AG04450 (cell line): ENCODE measurements at places on chromosomes 2 and 18.
A peak's percentile ranks its signal among the peaks of the same experiment; 100 is the strongest.

- DNase-seq, result no peak
These were observed 28.6 kb upstream of the AP1S3 start for GRCh38 chr2:223865907-223866508.

DNA sequence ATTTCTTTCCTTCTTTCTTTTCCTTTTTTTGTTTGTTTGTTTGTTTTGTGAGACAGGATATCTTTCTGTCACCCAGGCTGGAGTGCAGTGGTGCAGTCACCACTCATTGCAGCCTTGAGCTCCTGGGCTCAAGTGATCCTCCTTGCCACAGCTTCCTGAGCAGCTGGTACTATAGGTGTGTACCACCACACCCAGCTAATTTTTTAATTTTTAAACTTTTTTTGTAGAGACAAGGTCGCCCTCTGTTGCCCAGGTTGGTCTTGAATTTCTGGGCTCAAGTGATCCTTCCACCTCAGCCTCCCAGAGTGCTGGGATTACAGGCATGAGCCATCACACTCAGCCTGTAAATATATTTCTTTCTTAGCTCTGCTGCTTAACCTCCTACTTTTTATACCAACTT is 83.4 kb upstream of the CYP20A1 start:
- DNase-seq, result no peak

DNA sequence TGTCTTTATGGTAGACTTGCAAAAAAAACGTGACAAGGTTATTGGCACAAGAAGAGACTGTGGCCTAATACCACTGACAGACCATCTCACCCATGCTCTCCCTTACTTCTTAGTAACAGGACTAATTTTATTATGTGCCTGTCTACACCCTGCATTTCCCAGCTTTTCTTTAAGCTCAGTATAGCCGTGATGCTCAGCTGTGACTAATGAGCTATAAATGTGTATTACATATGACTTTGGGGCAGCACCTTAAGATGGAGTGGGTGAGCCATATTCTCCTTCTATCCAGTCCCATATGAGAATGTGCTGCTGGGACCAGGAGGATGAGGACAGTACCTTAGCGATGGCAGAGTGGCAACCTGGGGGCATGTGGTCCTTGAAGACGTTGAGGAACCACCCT is 293.5 kb downstream of the RNF144A start:
- no peak for DNase-seq

DNA sequence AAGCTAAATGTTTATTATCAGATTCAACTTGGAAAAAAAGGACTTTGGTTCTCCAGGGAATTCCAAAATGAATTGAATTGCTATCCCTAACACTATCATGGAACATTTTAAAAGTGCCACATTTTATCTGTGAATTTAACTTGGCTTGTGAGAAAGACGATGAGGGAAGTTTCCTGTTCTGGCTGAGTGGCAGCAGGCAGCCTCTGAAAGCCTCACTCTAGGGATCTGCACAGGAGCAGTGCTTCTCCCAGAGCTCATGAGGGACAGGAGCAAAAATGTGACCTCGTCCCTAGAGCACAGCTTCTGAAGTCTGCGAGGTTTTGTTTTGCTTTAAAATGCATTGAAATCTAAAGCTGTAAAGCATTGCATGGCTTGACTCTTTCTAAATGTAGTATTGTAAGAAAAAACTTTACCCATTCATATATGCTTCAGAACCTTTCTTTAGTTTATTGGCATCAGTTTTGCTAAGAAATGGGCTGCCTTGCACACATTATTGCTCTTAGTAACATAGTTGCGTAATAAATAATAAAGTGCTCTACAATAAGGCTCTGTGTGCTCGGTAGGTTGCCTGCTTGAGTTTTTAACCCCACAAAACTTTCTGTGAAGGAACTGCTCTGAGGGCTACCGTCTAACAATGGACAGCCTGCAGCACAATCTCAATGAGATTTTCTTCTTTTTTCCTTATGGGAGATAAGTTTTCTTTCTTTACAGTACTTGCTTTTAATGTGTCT is 136.2 kb upstream of the CDCA7 start:
- DNase-seq, result no peak

DNA sequence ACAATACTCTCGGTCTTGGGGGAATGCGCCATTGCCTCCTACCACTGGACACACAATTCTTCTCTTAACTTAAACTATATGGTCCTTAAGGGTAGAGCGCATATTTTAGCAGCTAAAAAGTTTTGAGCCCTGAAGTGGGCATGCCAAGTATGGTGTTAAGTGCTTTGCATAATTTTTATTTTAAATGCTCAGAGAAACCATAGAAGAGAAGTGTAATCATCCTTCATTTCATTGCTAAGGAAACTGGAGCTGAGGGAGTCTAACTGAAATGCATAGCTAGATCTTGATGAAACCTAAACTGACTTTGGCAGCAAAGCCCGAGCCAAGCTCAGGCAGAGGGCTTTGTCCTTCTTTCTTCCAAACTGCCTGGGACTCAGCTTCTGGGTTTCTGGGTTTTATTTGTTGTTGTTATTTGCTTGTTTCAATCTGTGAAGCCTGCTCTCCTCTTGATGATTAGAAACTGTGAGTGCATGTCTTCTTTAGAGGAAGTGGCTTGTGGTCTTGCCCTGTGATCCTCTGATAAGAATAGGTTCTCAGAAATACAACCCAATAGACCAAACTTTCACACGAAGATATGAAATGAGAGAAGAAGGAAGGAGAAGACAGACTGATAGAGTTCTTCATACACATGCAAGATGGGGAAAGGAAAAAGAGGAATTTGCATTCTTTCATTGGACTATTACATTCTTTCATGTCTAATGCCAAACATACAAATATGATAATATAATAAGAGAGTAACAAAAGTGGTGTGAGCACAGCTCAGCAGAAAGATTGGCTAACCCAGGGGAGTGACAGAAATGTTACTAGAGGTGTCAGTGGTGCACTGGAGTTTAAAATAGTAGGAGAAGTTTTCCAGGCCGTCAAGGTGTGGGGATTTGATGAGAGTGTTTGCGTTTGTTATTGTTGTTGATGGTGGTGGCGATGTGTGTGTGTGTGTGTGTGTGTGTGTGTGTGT is 7.5 kb upstream of the RNF144A start:
- no peak for DNase-seq

DNA sequence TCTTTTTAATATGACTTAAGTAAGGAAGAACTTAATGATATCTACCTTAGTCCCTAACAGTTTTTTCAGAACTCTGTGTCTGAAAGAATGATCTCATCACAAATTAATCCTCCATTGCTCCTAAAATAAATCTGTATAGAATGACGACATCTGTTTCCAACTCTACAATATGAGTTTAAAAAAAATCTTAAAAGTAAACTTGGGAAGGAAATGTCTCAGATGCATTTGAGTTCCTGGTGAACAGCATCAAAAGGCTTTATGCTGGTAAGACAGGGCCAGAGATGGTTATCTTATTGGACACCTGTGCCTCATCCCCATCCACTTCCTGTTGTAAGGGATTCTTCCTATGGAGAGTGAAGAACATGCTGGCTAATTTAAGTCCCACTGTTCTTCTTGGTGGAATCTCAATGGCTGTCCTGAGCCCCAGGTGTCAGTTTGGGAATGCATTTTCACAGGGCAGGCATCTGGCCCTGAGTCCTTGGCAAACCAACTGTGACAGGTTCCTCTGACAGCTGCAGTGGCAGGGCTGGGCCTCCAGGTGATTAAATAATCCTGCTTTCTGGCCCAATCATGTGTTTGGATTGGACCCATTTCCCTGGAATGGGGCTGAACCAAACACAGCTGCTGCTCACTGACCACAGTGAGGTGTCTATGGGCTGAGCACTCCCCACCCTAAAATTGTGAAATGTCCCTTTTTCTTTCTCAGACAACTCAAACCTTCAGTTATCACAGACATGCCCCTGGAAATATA is 12.9 kb upstream of the NCKAP5 start:
- peak; percentile 36 for DNase-seq

GRCh38 chr18:22538426-22538825 is 120.7 kb upstream of the CTAGE1 start:
- no peak for DNase-seq

GRCh38 chr2:18957909-18958308 is 368.5 kb upstream of the NT5C1B start:
- peak; percentile 27 for DNase-seq

GRCh38 chr2:117557626-117558025 is 256.9 kb upstream of the DDX18 start:
- DNase-seq, result no peak

DNA sequence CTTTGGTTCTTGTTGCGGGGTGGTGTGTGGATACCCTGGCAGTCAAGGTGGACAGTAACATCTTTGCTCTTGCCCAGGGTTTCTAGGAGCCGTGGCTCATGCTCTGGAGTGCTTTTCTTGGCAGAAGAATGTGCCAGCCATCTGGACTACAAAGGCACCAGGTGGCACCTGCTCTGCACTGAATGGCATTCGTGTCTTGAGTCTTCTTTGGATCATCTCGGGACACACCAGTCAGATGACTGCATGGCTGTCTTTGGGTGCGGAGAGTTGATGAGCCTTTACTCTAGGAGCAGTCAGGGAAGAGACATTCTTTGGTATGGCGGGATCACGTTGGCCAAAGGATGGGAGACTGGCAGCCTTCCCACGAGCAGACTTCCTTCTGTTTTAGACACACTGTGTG is 104.1 kb upstream of the SEC11C start:
- DNase-seq, result no peak

DNA sequence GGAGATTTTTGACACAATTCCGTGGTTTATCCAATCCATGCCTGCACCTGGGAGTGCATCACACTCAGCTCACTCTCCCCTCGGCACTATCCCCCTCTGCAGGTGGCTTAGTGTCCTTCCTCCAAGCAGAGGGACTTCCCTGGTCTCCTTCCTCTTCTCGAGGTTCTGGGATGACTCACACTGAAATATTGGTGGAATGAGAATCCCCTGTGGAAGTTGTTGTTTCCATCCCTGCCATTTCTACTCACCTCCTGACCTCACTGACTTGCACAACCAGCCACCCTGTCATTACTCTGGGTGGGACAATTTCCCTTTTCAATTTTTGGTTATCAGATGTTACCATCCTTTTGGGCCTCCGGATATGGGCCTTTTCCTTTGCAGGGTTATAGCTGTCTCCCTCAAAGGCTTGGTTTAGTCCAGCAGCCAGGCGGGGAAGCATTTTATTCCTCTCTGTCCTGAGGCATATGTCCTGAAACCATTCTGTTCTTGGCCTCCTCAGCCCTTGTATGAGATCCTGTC is 59.9 kb downstream of the PTPRM start:
- DNase-seq, result peak; percentile 20

DNA sequence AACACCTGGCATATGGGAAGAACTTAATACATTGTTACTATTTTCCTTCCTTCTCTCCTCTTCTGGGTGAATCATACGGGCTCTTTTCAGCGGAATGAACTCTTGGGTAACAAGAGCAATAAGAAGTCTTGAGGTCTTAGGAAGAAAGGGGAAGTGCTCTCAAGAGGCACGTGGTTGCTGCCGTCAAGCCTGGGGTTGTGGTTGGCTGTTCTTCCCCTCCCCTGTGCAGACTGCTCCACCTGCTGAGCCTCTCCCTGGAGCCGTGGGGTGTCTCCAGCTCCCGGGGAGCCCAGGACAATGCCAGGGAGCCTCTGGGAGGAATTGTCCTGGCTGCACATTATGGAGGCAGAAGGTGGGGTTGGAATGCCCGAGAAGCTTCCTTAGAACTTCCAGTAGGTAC is 19.4 kb downstream of the TOGARAM2 start:
- DNase-seq, result no peak

GRCh38 chr2:3669656-3670055 is 11.7 kb downstream of the ALLC start:
- DNase-seq, result no peak

DNA sequence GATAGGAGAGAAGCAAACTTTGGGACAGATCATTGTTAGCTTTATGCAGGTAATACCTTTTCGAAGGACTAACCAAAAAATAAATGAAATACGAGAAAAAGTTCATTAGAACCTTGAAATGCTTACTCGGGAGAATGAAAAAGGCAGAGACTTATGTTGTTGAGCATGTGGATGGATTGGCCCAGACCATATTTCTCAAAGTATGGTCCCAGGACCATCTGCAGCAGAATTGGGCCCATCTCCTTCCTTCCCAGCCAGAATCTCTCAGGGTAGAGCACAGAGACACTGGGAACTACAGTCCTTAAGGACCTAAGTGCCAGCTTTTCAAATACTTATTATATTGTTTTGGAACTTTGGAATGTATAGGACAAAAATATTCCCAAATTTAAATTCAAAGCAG is 50.8 kb downstream of the KCTD18 start:
- DNase-seq, result no peak

DNA sequence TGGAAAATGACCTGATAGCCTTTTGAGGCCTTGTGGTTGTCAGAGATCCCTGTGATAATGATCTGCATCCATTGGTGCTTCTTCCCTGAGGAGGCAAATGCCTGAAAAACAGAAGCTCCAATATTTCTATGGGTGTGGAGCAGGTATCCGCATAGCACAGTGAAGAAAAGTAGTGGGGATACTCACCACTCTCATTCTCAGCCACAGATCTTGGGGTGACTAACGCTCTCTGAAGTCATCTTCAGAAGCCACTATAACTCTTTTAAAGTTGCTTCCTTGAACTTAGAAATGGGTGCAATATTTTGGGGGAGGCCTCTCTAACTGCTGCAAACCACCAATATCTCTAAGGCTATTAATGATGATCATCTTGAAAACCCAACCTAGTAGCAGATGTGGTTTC is 46.2 kb downstream of the ARHGAP15 start:
- DNase-seq, result no peak

GRCh38 chr2:231512222-231512621 is 18.0 kb downstream of the NMUR1 start:
- no peak for DNase-seq

- no peak for DNase-seq
These were observed 131.3 kb downstream of the EN1 start for GRCh38 chr2:118716102-118716501.

GRCh38 chr2:173118395-173118794 is 42.7 kb downstream of the MAP3K20 start:
- DNase-seq, result no peak

GRCh38 chr2:23427976-23428375 is 43.0 kb downstream of the KLHL29 start:
- no peak for DNase-seq

DNA sequence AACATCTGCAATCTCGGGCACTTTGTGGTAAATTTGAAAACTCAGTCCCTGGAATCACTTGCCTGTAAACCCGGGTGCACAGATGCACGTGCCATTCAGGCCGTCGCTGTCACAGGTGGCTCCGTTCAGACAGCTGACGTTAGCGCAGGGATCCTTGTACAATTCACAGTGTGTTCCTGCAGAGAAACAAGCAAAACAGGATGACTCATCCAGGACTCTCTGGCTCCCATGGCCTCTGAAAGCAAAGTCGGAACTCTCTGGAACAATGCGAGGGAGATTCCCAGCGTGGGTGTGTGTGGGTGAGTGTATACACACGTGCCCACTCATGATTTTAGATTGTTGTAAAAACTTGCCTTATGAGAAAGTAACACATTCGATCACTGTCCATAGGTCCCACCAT is 136.1 kb upstream of the PID1 start:
- no peak for DNase-seq

- DNase-seq, result no peak
These were observed 576.2 kb downstream of the METTL4 start for GRCh38 chr18:1995041-1995612.

DNA sequence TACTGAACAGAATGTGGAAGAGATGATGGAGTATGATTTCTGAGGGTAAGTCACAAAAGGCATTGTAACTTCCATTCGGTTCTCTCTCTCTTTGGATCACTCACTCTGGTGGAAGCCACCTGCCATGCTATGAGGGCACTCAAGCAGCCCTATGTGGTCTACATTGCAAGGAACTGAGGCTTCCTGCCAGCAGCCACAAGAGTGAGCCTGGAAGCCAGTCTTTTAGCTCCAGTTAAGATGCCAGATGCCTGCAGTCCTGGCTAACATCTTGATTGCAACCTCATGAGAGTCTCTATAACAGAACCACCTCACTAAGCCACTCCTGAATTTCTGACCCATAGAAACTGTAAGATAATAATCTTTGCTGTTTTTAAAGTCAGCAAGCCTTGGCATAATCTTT is 935.7 kb downstream of the LRP1B start:
- no peak for DNase-seq
